IMR-90 (cell line): ENCODE measurements at places on chromosomes 1 and 21. TPM values are rescaled to one million over a fixed set of nuclear protein-coding genes. Genes with fewer than 3 reads are reported as not detected.

The FCAMR gene
- total RNA-seq = not detected in 2 replicates

- DNase-seq = no peak
Observed at GRCh38 chr1:180193141-180194047, 36.7 kb upstream of the LHX4 start.

GRCh38 chr1:34075576-34075975, 89.5 kb downstream of the CSMD2 start:
- no peak for DNase-seq

DNA sequence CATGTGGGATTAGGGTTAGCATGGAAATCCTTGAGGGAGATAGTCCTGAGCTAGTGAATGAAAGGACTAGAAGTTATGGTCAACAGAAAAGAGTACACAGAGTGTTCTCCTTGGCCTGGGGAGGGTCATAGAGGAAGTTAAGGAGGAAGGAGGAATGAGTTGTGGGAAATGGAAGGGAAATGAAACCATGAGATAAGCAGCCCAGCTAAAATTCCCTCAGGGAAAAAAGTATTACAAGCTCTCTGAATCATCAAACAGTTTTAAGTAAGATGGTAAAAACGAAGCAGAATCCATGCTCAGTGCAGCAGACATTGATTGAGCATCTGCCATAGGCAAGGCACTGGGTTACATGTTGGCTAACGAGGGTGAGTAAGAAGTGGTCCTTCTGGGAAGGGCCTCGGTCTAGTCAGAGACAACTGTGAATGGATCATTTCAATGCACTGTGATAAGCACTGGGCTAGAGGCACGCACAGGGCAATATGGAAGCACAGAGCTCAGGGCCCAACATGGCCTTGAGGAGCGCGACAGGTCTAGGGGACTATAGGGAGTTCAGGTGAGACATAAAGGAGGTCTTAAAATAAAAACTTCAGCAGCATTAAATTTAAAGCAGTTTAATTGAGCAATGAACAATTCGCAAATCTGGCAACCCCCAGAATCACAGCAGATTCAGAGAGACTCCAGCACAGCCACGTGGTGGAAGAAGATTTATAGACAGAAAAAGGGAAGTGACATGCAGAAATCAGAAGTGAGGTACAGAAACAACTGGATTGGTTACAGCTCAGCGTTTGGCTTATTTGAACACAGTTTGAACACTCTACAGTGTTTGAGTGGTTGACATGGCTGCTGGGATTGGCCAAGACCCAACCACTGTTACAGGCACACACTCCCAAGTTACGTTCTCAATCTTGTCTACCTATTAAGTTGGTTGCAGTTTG, 219.5 kb downstream of the HLX start:
- peak; percentile 15 for DNase-seq

DNA sequence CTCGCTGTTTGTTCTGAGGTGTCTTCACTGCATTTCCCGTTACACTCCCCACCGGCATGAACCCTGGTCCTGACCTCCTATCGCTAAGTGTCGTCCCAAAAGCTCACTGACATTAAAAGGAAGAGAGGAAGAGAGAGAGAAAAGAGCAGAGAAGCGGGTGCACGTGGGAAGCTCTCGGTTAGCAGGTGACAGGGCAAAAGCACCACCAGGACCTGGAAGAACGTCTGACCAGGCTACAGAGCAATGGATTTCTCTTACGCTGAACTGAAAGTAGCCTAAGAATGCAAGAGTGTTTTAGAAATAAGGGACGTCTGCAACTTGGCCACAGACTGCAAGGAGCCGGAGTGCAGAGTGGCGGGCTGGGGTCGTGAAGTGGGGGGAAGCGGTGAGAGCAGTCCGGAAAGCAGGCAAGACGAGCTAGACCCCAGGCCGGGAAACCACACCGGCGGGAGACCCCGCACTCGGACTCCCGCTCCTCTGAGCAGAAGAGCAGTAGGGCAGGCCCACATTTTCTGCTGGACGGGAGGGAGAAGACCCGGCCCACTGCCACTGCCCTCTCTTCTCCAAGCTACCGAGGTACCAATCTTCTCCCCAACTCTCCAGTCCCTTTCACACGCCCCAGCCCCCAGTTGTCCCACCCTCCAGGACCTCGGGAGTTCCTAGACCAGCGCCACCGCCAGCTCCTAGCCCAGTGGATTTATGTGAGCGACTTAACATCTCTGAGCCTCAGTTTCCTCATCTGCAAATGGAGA, 8.3 kb upstream of the MPZL1 start:
- peak; percentile 24 for DNase-seq

- no peak for DNase-seq
Observed at GRCh38 chr1:61132645-61133334, 50.4 kb downstream of the NFIA start.

The LRRC38 gene
- not detected in 2 replicates for total RNA-seq
